ENCODE measurements at places on chromosomes 4 and X.

DNA sequence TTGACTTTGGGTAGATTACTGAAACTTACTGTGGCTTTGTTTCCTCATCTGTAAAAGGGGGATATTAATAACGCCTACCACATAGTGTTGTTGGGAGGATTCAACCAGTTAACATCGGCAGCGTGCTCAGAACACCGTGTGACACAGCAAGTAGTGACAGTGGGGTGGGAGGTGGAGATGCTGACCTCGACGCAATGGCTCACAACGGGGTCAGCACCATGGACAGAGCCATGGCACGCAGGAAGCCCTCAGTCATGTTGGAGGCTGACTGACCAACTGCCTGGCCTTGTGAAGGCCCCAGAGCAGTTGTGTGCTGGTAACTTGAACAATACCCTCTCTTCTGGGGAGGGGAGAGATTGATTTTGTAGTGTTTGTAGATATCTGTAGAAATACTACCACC, 93.2 kb downstream of the WFS1 start:
- DNase-seq = peak; percentile 22

DNA sequence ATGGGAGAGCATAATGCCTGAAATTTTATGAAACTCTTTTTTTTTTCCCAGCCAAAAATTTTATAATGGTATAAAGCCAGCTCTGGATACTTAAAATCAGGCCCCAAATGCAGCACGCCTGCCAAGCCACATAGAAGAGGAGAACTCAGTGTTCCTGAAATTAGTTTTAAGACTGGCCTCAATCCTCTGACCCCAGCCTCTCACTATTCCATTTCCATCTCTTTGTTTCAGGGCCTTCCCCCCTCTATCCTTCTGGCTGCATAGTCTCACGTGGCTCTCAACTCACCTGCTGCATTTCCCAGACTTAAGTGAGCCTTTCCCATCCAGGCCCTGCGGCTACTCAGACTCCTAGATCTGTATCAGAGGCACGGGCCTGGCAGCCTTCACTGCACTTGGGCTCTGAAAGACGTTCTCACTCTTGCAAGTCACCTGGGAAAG, 5.2 kb upstream of the CBR4 start:
- no peak for DNase-seq

DNA sequence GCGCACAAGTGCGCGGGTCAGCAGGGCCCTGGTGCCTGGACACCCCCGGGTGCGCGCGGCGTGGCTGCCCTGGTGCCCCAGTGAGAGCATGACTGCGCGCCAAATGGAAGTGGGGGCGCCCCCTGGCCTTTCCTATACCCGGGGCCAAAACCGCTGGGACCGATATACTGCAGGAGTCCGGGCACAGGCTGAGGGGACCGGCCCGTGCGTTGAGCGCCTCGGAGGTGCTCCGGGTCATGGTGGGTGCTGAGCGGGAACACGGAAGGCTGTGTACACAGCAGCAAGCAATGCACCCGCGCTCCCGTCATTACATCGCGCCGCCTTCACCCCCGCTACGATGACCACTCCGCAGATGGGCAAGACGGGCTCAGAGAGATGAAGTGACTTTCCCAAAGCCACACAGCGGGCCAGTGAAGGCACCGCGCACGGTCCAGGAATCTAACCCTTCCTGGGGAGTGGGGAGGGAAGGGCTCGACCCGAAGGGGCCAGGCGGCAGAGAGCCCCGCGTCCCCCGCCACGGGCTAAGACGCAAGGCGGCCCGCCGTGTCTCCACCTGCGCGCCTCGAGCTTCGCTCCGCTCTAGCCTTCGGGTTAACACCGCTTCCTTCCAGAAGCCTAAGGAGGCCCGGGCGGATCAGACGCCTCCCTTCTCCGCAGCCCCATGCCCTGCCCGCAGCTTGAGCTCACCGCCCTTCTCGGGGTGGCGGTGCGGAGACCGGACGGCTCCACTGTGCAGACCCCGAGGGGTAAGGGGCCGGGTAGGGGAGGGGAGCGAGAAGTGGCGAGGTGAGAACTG, 11.3 kb downstream of the HMX1 start:
- no peak for DNase-seq

DNA sequence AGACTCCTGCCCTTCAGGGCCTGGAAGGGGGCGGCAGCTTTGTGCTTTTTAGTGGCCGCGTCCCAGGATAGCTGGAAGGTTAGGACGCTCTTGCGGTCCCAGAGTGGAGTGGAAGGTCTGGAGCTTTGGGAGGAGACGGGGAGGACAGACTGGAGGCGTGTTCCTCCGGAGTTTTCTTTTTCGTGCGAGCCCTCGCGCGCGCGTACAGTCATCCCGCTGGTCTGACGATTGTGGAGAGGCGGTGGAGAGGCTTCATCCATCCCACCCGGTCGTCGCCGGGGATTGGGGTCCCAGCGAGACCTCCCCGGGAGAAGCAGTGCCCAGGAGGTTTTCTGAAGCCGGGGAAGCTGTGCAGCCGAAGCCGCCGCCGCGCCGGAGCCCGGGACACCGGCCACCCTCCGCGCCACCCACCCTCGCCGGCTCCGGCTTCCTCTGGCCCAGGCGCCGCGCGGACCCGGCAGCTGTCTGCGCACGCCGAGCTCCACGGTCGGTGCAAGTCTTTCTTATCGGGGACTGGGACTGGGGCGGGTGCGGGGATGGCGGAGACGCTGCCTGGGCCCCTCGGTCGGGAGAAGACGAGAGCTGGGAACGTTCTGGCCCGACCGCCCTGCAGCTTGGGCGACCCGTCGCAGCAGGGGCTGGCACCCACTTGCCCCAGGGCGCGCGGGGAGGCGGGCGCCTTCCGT, at the start of gene EDNRA:
Gene EDNRA (plus strand): TSS at position 207 of the 686 bp plus-strand sequence. CDS start 4,585 bp downstream, outside the sequence.
- peak; percentile 38 for DNase-seq

- no peak for DNase-seq
These were observed 307.1 kb upstream of the TEX13C start for GRCh38 chrX:125012585-125012984.

GRCh38 chrX:151779258-151779657, 44.7 kb downstream of the CNGA2 start:
- no peak for DNase-seq

DNA sequence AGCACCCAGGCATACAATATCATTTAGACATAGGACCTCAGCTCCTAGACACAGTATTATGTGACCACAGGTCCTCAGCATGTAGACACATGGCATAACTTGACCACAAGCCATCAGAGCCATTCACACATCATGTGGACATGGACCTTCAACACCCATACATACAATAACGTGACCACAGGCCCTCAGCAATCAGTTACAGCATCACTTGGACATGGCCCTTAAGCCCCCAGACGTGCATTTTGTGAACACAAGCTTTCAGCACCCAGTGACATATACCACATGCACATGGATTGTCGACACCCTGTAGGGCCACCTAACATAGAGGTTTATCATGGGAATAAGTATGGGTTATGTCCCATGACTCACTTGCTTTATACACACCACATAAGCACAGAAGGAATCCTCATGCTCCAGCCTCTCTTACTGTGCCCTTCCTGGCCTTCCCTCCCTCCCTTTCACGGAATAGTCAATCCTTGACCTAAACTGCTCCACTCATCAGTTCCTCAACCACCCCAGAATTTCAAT, 1.9 kb downstream of the TSPYL2 start:
- no peak for DNase-seq

- DNase-seq = no peak
These were observed 4.5 kb downstream of the VEGFC start for GRCh38 chr4:176788248-176788647.

DNA sequence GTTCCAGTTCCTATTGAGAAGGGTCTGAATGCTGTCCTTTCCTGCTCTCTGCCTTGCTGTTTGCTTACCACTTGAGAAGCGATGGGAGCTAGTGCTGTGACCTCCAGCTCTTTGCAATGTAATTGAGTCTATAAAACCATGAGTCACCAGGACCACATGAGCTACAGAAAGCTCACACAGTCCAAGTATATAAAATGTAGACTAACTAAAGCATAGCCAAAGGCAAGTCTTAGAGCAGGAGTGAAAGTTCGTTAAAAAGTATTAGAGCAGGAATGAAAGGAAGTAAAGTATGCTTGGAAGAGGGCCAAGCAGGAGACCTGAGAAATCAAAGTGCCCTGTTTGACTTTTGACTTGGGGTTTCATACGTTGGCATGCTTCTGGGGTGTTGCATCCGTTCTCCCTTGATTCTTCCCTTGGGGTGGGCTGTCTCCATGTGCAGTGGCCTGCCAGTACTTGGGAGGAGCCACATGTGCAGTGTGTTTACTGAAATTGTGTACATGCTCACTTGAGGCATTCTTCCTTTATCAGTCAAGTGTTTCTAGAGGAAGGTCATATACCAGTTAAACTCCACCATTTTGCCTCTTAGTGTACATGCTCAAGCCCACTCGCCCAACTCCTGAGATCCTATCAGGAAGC, 71.3 kb upstream of the KIT start:
- DNase-seq = peak; percentile 59

Measured in urothelium cell line (cell line).